ENCODE measurements at places on chromosomes 3 and 15. TPM values are rescaled to one million over a fixed set of nuclear protein-coding genes. Genes with fewer than 3 reads are reported as not detected.

DNA sequence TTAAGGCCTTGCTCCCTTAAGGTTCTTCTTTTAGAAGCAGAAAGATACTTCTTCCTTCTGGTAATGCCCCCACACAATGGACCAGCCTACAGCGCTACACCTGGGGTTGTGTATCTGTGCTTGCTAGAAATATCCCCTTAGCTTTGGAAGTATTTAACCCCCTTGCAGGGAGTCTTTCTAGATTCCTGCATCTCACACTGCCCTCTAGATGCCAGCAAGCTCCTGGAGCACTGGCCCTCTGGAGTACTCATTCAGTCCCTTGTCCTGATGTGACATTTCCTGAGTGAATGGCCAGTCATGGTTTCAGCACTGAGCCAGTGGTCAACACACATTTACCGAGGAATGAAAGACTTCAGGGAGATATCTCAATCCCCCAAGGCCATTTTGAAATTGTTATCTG is 30.4 kb upstream of the RBP2 start:
- no peak for DNase-seq
- no peak overlapping the region for H3K27ac ChIP-seq
- H3K4me3 ChIP-seq: no peak overlapping the region
- peaks cover 2% of the 10 kb centered on the region for H3K27me3 ChIP-seq
- H3K36me3 ChIP-seq: no peaks in the 10 kb centered on the region

Gene GOLGA6D
- total RNA-seq: not detected

DNA sequence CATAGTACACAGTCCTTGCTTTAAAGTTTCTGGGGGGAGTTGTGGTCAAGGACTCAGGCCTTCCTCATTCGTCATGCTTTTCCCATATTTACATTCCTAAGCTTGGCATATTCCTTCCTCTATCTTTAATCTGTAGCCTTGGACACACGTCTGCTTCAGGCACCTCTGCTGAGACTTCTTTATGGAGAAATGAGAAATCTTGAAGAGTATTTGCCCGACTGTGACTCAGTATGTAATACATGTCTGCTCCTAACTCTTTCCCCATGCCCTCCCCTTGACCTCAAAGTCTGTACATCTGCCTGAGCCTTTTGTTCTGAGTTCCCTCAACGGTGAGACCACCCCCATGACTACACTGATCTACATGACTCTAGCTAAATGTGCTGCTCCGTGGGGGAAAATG is 246.1 kb downstream of the SI start:
- no peaks in the 10 kb centered on the region for H3K36me3 ChIP-seq
- H3K27me3 ChIP-seq: no peaks in the 10 kb centered on the region
- no peak overlapping the region for H3K27ac ChIP-seq
- no peaks in the 10 kb centered on the region for H3K4me1 ChIP-seq

Gene ADAMTSL3
- total RNA-seq: not detected

- H3K4me3 ChIP-seq: no peak overlapping the region
- no peak for DNase-seq
- H3K36me3 ChIP-seq: no peaks in the 10 kb centered on the region
- H3K4me1 ChIP-seq: no peaks in the 10 kb centered on the region
- no peaks in the 10 kb centered on the region for H3K27me3 ChIP-seq
- no peak overlapping the region for H3K27ac ChIP-seq
These were observed 781.2 kb downstream of the ROBO1 start for GRCh38 chr3:78986416-78987101.

- no peak overlapping the region for H3K27ac ChIP-seq
- H3K27me3 ChIP-seq: no peaks in the 10 kb centered on the region
- no peak overlapping the region for H3K4me3 ChIP-seq
- H3K4me1 ChIP-seq: no peaks in the 10 kb centered on the region
- no peak for DNase-seq
- H3K36me3 ChIP-seq: no peaks in the 10 kb centered on the region
These were observed 25.8 kb downstream of the SPSB4 start for GRCh38 chr3:141076797-141077571.

Gene SLCO2A1
- total RNA-seq: not detected

DNA sequence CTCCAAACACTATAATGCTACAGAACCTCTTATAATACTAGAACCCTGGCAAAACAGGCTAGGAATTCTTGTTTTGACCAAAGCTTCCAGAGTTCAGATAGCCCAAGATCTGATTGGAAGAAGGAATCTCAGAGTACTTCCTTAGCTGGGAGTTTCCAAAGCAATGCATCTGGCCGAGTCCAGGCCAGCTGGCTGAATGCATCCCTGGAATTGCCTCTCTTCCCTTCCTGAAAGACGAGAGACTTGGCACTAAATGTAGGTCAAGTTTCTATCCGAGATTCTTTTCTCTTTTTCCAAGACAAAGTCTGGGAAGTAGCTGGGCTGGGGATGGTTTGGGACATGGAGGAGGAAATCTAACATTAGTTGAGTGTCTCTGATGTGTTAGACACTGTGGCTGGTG is 68.7 kb upstream of the ADPGK start:
- no peaks in the 10 kb centered on the region for H3K4me1 ChIP-seq
- peaks cover 3% of the 10 kb centered on the region for H3K27me3 ChIP-seq
- no peak for DNase-seq
- H3K27ac ChIP-seq: no peak overlapping the region
- H3K36me3 ChIP-seq: no peaks in the 10 kb centered on the region

GRCh38 chr3:149501524-149501923 is 27.0 kb downstream of the TM4SF4 start:
- no peak for DNase-seq
- peaks cover 2% of the 10 kb centered on the region for H3K27me3 ChIP-seq
- no peaks in the 10 kb centered on the region for H3K4me1 ChIP-seq
- H3K36me3 ChIP-seq: no peaks in the 10 kb centered on the region

GRCh38 chr3:150958683-150959082 is 13.8 kb downstream of the CLRN1 start:
- peaks cover 11% of the 10 kb centered on the region for H3K27me3 ChIP-seq
- H3K4me3 ChIP-seq: no peak overlapping the region
- H3K27ac ChIP-seq: no peak overlapping the region
- H3K4me1 ChIP-seq: no peaks in the 10 kb centered on the region

All from CD4-positive, CD25-positive, alpha-beta regulatory T cell (primary cell).